ENCODE measurements at places on chromosomes 6 and 20.

DNA sequence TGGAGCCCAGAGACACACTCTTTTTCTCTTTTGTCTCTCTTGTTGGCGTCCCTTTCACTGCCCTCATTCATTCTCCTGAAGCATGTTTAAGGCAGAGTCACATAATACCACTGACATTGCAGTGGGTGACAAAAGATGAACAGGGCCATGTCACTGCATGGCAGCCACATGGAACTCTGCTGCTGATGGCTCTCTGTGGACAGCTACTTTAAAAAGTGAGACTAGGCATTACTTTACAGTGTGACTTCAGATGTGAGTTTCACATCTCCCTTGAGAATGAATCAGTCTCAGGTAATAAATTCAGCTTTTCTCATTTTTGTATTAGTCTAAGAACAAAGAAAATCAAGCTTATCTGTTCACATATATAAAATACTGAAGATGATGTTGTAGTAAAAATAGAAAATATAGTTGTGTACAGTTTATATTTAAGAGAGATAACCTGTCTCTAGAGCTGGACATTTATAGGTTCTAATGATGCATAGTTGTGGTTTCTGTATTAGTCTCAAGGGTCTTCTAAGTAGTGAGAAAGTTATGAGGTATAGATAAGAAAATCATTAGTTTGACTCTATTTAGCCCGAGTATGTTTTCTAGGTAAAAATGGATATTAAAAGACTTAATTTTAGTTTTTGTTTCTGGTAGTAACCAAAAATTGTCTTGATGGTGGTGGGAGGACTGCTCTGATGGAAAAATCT lies 6.1 kb downstream of the MRS2 start:
- DNase-seq, result no peak

DNA sequence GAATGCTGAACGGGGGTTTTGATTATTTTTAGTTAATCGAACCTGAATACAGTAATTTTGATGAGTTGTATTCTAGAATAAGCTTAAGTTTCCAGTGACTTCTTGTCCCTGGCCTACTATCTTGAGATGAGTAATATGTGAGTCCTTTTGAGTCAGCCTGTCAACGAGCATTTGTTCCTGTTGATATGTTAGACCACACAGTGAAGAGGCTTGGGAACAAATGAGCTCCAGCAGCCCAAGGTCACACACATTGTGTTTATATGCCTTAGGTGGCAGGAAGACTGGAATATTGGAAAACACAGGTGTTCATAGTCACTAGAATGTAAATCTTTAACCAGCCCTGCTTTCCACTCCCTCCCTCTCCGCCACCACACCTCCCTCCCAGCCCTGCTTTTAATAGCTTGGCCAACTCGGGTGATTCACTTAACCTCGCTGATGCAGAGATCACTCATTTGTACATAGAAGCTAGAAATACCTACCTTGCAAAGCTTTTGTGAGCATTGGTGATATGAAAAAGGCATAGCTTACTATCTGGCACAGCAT lies 9.1 kb downstream of the SMPDL3A start:
- no peak for DNase-seq

DNA sequence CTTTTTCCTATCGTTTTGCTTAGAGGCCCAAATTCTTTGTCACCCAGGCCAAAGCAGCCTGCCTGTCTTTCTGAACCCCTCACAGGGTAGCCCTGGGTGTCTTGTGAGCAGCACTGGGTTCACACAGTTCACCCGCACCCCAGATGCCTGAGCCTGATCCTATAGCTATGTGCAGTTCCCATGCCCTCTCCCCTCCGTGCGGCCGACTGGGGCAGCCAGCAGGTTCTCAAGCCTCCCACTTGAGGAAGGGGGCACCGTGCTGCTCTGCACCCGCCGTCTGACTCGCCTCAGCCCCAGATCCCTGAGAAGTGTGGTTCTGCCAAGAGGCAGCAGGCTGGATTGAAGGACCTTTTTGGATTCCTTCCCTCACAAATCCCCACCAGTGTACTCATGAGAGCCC lies 89.0 kb downstream of the PSMB1 start:
- no peak for DNase-seq

- DNase-seq, result no peak
These were observed 8.8 kb downstream of the TXNDC5 start for GRCh38 chr6:7901780-7902179.

DNA sequence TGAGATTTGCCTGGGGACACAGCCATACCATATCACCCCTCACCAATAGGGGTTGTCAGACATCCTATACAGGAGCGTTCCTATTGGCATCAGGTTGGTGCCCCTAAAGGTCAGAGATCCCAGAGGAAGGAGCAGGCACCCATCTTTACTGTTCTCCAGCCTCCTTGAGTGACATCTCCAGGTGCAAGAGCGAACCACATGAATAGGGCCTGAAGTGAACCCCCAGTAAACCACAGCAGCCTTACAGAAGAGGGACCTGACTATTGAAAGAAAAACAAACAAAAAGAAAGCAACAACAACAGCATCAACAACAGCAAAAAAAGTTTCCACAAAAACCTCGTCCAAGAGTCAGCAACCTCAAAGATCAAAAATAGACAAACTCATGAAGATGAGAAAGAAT lies 32.7 kb upstream of the SENP6 start:
- DNase-seq, result no peak

- DNase-seq, result no peak
These were observed 53.5 kb downstream of the CARMIL1 start for GRCh38 chr6:25332655-25333071.

- no peak for DNase-seq
These were observed 59.9 kb downstream of the MACROD2 start for GRCh38 chr20:14055127-14055742.

DNA sequence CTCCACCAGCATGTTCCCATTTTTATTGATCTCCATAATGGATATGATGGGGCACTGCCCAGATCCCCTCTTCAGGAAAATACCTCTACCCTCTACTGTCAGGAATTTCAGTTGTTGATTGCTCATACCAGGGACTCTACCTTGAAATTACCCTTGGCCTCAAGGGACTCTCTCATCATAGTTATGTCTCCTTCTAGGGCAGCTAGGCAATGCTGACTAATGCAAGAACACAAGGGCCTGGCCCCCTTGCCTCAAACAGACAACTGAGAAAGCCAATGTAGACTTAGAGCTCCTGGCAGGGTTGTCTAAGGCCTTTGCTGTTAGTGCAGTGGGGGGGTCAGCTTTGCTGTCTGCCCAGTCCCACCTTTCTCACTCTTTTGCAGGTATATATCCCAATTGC lies 493.1 kb downstream of the BTBD3 start:
- no peak for DNase-seq

- no peak for DNase-seq
These were observed 28.3 kb downstream of the SMPDL3A start for GRCh38 chr6:122817358-122817757.

DNA sequence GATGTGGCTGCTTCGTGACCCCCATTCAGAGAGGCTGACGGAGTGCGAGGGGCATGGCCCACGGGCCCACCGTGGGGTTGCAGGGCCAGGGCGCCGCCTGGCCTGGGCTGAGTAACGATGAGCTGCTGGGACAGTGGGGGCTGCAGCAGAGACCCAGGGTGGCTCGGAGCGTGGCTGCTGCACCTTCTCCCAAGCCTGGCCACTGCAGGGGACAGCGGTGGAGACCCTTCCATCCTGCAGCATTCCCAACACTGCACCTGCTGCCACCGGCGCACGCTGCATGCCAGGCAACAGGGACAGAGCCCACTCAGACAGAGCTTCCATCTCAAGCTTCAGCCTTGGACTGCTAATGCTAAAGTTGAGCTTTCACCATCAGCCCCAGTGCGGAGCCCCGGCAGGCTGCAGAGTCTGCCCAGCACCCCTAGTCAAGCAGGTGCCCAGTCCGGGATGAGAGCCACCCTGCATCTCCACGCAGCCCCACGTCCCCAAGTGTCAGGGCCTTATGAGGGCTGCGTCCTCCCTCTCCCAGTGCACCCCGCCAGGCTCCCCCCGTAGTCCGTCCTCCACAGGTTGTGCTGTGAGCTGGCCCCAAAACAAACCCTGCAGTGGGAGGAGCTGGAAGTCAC lies 89.4 kb upstream of the AFDN start:
- DNase-seq, result no peak

DNA sequence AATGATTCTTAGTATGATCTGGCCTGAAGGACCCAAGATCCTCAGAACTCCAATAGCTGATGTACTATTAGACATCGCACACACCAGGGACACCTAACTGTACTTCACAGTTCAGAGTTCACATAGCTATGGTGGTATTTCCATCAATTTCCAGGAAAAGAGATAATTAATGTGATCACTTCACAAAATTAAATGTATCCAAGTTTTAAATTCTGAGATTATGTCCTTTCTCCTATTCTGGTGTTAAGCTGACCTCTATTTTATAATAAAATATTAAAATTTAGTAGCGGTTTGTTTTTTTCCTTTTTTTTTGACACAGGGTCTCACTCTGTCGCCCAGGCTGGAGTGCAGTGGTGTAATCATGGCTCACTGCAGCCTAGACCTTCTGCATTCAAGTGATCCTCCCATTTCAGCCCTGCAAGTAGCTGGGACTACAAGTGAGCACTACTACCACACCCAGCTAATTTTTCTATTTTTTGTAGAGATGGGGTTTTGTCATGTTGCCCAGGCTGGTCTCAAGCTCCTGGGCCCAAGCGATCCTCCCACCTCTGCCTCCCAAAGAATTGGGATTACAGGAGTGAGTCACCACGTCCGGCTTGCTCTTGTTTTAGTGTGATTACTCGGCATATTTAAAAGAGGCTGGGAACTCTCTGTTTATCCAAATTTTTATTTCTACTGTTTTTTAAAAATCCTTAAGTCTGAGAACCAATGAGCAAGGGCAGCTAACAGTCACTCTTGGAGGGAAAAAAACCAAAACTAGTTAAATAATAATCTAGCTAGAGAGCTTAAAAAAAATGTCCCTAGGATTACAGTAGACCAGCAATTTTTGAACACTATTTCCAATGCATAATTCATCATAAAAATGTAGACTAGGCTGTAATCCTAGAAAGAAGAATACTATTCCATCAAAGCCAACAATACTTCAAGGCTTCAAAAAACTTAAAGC lies 16.0 kb downstream of the KIF13A start:
- DNase-seq, result no peak

GRCh38 chr6:16855460-16855859 lies 94.2 kb upstream of the ATXN1 start:
- no peak for DNase-seq

DNA sequence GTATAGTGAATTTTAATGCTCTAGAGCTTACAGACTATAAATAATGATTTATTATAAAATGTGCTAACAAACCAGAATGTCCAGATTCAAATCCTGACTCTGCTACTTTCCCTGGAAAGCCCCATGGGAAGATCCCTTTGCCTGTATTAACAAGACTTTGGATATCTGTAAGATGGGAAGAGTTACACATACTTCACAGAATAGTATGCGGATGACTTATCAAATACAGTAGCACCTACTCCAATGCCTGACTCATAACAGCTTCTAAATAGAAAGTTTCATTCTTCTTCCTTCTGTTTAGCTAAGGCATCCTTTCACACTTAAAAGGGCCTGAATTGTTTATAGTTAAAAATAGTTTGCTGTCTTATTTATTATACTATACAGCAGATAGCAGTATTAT lies 166.3 kb downstream of the KCNQ5 start:
- DNase-seq, result no peak

- DNase-seq, result no peak
These were observed 1.1 kb downstream of the SLPI start for GRCh38 chr20:45253261-45253660.

DNA sequence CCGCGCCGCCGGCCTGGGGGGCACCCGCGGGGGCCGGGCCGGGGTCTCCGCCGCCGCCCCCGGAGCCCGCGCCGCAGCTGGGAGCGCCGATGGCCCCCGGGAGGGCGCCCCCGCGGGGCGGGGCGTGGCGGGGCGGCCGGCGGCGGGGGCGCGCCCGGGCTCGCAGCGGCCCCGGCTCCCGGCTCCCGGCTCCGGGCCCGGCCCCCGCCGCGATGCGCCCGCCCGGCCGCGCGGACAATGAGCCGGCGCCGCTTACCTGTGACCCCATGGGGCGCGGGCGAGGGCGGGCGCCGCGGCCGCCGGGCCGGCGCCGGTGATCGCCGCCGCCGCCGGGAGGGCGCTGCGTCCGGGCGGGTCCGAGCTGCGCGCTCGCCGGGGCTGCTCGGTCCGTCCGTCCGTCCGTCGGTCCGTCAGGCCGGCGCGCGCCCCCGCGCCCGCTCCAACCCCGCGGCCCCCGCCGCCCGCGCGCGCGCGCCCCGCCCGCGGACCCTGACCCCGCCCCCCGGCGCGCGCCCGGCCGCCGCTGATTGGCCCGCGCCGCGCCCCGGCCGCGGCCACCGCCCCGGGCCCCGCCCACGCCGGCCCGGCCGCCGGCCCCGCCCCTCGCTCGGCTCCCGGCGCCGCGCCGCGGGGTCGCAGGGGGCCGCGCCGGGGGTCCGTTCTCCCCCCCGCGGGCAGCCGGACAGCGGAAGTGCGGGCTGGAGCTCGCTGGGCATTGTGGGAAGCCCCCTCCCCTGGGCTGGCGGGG lies at the start of gene ZBTB46:
Gene ZBTB46, minus strand, starts transcription at position 424 of the 748 bp plus-strand sequence. CDS start 40,507 bp downstream, outside the sequence.
- no peak for DNase-seq

- DNase-seq, result peak; percentile 27
These were observed 108.7 kb downstream of the FYN start for GRCh38 chr6:111764238-111765175.

GRCh38 chr6:169811072-169811471 lies 59.6 kb downstream of the ERMARD start:
- no peak for DNase-seq

GRCh38 chr6:106702451-106703110 lies 73.2 kb downstream of the QRSL1 start:
- no peak for DNase-seq

DNA sequence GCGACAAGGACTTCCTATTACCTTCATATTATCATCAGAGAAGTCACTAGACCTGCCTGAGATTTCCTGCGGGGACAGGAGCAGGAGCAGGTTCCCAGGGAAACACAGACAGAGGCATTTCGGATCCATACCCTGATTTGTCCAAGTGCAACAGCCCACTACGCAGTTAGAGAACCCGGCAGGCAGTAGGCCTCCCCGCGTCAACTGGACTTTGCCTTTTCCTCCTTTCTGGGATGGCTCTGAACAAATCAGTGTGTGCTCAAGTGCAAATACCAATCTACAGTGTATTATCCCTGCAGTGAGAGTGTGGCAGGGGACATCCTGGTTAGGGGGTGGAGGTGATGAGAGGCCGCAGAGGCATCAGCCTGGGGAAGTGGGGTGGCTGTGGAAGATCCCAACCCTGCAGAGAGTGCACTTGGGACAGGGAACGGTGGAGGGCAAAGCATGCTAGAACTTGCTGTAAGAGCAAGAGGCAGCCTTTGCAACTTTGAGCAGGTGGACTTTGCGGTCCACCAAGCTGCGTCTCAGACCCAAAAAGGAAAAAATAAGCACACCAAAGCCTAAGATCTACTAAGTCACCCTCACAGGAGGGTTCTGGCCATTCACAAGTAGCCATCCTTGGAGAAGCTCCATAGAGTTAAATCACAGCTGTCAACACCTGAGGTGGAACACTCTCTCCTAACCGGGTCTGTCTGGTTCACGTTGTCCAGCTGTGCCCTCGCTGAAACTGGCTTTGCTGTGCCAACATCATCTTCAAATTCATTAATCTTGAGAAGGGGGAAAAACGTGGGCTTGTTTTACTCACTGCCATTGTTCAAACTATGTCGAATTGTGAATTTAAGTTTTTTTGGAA lies 159.1 kb downstream of the ZDHHC14 start:
- DNase-seq, result no peak

Measured in stimulated activated CD8-positive, alpha-beta memory T cell treated with anti-CD3 and anti-CD28 coated beads, Interleukin-7, amount 100 ng/mL, for 1 hour (primary cell).